ENCODE measurements at places on chromosomes 16 and 17.

- DNase-seq: no peak
Measured at GRCh38 chr16:80984124-80984892, 22.4 kb downstream of the CMC2 start.

DNA sequence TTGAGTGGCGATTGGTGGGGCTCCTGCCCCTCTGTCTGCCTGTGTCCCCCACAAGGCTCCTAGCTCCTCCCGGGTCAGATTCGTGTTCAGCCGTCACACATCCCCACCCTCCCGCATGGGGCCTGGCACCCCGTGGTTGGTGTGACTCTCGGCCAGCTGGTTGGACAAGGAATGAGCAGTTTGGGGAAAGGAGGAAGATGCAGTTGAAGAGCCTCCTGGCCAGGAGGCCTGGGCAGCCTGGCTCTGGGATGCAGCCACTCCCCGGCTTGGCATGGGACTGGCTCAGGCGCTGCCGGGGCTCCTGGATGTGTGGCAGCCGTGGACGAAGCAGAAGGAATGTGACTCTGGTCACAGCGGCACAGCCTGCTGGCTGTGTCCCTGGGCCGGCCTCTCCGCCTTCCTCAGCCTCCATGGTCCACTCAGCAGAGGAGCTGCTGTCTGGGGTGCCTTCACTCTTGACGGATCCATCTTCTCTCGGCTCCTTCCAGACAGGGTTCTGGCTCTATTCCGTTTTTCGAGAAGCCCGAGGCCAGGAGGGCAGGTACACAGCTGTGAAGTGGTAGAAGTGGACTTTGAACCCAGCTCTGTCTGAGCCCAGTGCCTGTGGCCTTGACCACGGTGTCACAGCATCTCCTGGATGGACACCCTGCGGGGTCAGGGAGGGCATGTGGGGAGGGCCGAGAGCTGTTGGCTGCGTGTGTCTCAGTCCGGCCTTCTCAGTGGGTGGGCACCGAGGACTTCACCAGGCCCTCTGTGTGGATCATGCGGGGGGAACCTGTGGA is 2.1 kb downstream of the TRAF7 start:
- DNase-seq: peak; percentile 50

- DNase-seq: no peak
Measured at GRCh38 chr17:14407541-14407940, 106.7 kb downstream of the HS3ST3B1 start.

DNA sequence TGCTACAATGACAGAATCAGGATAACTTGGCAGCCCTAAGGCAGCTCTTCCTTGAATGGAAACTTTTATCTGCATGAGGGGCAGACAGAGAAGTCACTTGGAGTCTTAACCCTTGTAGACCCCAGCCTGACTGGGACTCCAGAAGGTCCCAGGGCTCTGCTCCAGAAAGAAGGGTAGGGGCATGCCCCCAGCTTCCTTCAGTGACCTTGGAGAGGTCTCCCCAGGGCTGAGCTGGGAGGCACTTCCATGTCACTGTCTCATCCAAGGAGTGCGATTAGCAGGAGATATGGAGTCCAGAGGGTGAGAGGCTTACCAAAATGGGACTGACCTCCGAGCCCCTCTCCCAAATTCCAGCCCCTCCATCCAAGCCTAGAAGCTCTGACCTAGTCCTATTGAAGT is 3.4 kb upstream of the NLRC5 start:
- no peak for DNase-seq

- peak; percentile 96 for DNase-seq
Measured at GRCh38 chr17:81884520-81884919, 6.9 kb downstream of the ALYREF start.

- peak; percentile 87 for DNase-seq
Measured at GRCh38 chr17:43694081-43694870, 32.6 kb upstream of the MEOX1 start.
